Stimulated activated CD4-positive, alpha-beta T cell treated with anti-CD3 and anti-CD28 coated beads, Interleukin-1b, Interleukin-23, amount 100 ng/mL, for 48 hours (primary cell): ENCODE measurements at places on chromosomes 4 and X.
A peak's percentile ranks its signal among the peaks of the same experiment; 100 is the strongest.

DNA sequence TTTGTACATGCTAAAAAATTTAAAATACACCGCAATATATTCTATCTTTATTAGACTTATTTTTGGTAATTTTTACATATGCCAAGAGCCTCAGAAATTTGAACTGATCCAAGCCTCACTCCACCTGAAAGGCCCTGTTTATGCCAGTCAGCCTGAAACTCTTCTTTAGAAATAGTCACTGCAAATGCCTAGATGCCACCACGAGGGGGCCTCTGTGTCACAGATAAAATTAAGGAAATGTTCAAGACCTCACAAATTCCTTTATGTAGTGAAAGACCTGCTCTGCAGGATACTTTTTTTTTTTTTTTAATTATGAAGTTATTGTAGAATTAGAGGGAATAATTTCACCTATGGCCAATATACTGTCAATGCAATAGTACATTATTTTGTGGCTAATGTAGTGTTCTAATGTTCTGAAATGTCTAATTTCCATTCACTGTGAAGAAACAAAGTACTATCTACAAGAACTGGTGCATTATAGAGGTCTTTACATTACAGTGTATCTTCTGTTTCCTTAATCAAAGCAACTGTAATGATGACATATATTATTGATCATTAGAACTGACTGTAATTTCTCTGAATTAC is 69.8 kb downstream of the DTHD1 start:
- peak; percentile 74 for DNase-seq

GRCh38 chrX:12891171-12891570 is 15.2 kb upstream of the TLR8 start:
- DNase-seq, result no peak

GRCh38 chr4:86050496-86050895 is 309.4 kb downstream of the MAPK10 start:
- no peak for DNase-seq

- no peak for DNase-seq
Observed at GRCh38 chr4:84957514-84958420, 8.7 kb downstream of the WDFY3 start.

GRCh38 chrX:134891652-134892051 is 99.1 kb upstream of the SMIM10 start:
- DNase-seq, result no peak

- DNase-seq, result no peak
Observed at GRCh38 chr4:102387552-102388150, 42.4 kb upstream of the SLC39A8 start.

- no peak for DNase-seq
Observed at GRCh38 chr4:130071746-130072145, 975.8 kb downstream of the C4orf33 start.

GRCh38 chr4:47410271-47410670 is 53.2 kb downstream of the COMMD8 start:
- no peak for DNase-seq

DNA sequence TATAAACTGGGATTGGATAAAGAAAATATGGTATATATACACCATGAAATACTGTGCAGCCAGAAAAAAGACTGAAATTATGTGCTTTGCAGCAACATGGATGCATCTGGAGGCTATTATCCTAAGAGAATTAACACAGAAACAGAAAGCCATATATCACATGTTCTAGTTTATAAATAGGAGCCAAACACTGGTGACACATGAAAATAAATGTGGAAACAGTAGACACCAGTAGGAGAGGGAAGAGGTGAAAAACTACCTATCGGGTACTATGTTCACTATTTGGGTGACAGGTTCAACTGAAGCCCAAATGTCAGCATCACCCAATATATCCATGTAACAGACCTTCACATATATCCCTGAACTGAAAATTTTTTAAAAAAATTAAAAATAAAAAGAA is 725.1 kb downstream of the C4orf33 start:
- DNase-seq, result no peak

DNA sequence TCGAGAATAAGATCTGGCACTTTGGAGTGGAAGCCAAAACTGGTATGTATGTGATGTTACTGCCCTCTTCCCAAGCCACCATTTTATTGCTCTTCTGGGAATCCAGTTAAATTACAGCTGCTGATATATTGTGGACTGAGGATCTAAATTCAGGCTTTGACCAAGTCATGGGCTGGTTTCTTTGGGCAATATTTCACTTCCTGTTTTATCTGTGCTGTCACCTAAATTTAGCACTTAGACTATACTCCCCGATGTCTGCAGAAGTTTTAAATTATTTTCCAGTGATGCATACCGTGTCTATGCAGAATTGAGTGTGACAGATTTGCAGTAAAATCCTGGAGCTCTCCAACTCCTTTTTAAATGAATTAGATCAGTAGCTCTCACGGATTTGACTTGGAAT is 100.0 kb downstream of the TEX13A start:
- no peak for DNase-seq

DNA sequence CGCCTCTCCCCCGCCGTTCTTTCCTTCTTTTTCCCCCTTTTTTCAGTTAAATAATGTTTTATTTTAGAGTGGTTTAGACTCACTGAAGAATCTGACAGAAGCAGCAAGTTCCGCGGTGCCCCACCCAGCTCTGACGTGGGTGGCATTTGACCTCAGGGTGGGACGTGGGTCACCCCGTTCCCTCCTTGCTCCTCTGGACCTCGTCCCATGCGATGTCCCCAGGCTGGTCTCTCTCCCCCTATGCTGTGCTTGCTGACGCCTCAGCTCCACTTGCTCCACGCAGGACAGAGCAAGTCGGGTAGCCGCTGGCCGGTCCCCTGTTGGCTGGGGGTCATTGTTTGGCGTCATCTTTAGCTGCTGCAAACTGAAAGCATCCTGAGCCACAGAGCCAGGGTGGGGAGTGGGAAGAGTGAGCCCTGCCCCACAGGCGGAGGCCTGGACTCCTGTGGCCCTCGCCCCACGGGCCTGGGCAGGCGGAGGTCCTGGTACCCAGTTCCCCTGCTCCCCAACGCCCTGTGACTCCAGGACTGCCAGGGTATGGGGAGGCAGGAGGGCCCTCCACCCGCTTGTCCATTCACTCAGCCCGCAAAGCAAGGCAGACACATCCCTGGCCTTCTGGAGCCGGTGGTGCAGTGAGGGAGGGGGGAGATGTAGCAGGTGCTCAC is 30.8 kb downstream of the TRMT44 start:
- DNase-seq, result no peak

- DNase-seq, result no peak
Observed at GRCh38 chr4:36260731-36261130, 16.4 kb upstream of the ARAP2 start.

- no peak for DNase-seq
Observed at GRCh38 chr4:15007201-15007600, 4.9 kb downstream of the CPEB2 start.

GRCh38 chrX:55161581-55161980 is 58.6 kb upstream of the PAGE5 start:
- no peak for DNase-seq

DNA sequence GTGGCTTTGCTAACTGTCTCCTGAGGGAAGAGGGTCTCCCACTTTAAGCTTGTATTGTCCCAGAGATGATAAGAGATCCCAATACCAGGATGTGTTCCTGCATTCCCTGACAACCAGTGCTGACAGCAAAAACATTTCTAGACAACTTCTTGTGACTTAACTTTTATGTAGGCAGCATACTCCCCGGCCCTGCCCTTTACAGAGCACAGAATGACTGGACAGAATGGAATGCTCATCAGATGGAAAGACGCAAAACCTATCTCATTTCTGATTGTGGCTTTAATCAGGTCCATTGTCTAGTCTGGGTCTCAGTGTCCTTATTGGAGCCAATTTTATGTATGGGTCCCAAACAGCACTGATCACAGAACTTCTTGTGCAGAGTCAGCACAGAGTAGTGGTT is 18.2 kb upstream of the PLAC1 start:
- no peak for DNase-seq

DNA sequence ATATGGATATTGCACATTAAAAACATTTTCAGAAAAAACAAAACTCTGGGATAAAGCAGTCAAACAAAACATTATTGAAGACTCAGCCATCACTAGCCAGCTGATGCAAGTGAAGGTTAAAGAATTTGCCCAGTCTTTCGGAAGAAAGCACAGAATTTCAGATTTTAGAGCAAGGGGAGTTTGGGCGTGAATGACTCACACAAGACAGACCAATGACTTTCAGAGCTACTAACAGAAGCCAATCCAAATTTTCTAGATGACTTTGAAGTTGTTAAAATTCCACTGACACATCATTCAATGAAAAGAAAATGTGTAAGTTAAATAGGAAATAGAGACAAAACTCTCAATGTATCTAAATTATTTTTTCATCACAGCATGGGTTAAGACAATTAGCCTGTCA is 4.0 kb downstream of the MRFAP1L1 start:
- DNase-seq, result no peak

- no peak for DNase-seq
Observed at GRCh38 chr4:161991811-161992210, 172.0 kb downstream of the FSTL5 start.

- no peak for DNase-seq
Observed at GRCh38 chrX:10566716-10567097, 53.7 kb downstream of the MID1 start.

- DNase-seq, result no peak
Observed at GRCh38 chr4:168876106-168876505, 133.9 kb downstream of the CBR4 start.

- DNase-seq, result no peak
Observed at GRCh38 chrX:12372111-12372510, 233.8 kb downstream of the FRMPD4 start.

- DNase-seq, result no peak
Observed at GRCh38 chr4:11428231-11428898, at the start of gene HS3ST1. TSS of gene HS3ST1 (minus strand) at chr4:11428894. CDS start at chr4:11400005, 28,889 bp downstream.

DNA sequence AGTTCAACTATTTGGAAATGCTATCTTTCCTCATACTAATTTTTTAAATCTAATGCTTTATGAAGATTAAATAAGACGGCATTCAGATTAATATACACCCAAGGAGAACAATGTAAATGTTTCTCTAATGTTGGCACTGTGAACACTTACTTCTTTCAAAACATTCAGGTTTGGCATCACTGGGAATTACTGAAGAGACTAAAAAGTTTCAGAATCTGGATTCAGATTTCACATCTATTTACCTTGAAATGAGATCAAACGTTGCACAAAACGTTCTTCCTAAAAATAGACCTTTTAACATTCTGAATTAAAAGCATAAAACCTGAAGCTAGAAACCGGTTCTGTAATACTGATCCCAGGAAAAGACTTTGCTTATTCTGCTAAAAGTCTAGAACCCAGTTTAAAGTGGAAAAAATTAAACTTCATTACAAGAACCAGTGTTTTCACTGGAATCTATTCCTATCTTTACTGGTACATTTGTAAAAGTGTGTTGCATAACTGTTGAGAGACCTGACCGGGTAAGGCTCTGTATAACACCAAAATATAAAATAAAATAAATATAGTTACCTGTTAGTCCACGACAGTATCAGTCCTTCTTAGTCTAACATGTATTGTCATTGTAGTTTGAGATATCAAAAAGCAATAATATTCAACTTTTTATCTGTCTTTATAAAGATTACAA is 117.4 kb upstream of the MAP9 start:
- no peak for DNase-seq

- no peak for DNase-seq
Observed at GRCh38 chrX:100609591-100609990, 24.9 kb downstream of the TNMD start.

GRCh38 chr4:84917086-84917821 is 49.2 kb downstream of the WDFY3 start:
- no peak for DNase-seq

DNA sequence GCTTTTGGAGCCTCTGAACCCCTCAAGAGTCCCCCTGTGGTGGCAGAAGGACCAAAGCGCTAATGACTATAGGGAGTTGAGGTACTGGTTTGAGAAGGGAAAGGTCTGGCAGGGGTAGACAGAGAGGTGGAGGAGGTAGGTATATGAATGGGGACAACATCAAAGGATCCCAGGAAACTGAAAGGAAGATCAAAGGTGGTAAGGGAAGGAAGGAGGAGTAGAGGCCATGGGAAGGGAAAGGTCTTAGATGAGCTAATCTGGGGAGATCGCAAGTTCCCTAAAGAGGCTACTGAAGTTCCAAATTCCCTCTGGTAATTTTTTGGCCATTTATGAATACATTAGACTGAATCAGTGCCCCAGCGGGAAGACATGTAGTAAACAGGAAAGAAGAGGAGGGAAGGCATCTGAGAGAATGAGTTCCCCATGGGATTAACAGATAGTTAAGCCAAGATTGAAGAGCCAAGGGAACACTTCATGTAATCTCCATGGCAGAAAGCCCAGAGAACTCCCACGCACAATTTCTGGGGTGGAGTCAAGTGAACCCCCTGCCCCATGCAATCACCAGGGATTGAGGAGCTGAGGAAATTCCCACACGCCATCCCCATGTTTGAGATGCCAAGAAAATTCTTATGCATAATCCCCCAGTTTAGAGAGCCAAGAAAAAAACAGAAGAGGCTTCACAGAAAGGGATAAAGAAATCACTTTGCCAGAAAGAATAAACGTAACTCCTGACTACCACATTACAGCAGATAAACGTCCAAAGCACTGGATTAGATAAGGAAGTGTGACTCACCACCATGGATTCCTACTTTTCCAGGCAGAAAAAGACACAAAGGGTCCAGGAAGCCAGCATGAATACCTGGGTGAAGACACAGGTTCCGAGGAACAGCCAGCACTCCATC is 25.8 kb downstream of the ZNF630 start:
- DNase-seq, result no peak

DNA sequence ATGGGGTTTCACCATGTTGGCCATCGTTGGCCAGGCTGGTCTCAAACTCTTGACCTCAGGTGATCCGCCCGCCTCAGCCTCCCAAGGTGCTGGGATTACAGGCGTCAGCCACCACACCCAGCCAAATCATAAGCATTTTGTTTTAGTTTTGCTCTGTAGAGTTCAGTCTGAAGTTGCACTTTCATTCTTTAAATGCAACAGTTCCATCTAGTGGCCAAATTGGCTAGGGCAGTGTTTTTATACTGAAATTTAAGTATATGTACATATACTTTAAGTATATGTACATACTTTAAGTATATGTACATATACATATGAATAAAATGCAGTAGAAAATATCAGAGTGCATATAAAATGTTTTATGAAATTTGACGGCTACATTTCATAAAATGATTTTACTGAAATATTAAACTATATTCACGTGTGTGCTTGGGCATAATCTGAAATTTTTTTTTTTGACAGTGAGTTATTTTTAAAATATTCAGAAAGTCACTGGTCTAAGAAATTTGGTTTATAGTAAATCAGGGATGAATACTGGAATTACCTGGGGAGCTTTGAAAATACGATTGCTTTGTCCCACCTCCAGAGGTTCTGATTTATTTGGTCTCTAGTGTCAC is 145.5 kb downstream of the NWD2 start:
- DNase-seq, result no peak

GRCh38 chr4:113173793-113174264 is 124.4 kb downstream of the ANK2 start:
- DNase-seq, result no peak

GRCh38 chrX:116181300-116181699 is 10.8 kb downstream of the AGTR2 start:
- DNase-seq, result no peak
